HCEC 1CT (cell line): ENCODE measurements at places on chromosomes 13 and 19.

DNA sequence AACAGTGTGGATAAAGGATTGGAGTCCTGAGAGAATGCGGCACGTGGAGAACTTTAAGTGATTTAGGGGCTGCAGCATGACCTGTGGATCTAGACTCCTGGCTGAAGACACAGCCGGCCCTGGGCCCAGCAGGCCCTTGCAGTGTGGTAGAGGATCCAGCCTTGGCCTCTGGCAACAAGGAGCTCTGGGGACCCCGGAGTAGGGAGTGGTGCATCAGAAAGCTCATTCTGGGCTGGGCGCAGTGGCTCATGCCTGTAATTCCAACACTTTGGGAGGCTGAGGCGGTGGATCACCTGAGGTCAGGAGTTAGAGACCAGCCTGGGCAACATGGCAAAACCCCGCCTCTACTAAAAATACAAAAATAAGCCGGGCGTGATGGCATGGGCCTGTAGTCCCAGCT lies 76.0 kb downstream of the CHST8 start:
- no peak for DNase-seq

GRCh38 chr13:28425793-28426192 lies 69.1 kb downstream of the FLT1 start:
- DNase-seq: no peak

DNA sequence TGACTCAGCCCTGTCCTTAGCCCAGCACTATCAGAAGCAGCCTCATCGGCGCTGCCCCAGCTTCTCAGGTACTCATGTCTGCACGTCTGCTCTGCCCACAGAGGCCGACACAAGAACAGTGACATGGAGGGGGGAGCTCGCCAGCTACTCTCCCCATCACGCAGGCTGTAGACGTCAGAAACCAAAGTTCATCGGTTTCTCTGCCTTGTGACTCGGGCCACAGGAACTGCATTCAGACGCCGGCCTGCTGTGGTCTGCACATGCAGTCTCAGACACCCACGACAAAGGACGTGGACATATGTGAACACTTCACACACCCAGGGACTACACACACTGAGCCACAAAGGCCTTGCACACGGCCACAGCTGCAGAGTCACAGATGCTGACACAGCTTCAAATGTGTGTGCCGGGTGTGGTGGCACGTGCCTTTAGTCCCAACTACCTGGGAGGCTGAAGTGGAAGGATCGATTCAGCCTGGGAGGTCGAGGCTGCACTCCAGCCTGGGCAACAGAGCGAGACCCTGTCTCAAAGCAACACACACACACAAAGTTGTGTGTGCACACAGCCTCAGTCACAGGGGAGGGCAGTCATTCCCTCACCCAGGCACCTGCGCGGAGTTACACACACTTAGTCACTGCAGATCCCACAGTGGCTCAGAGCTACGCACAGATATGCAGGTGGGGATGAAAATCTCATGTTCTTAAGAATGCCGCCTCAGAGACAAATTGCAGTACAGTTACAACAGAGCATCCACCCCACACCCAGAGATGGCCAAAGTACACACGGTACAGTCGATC lies 4.9 kb upstream of the ZFP36 start:
- DNase-seq: no peak

GRCh38 chr13:52945348-52945747 lies 83.3 kb upstream of the OLFM4 start:
- DNase-seq: no peak

DNA sequence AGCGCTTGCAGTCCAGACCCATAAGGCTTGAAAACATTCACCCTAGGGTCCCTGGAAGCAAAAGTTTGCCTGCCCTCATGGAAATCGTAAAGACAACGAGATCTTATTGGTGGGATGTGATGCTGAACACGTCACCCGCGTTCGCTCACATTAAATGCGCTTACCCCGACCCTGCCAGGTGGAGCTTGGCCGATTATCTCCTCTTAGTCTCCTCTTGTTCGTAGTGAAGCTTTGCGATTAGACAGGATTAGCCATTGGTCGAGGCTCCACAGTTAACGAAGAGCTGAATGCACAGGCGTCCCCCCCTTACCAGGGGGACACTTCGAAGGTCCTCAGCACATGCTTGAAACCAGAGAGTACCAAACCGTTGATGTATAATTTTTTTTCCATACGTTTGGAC lies 16.0 kb upstream of the KDM4B start:
- DNase-seq: no peak

GRCh38 chr19:32498648-32499200 lies 82.3 kb upstream of the PDCD5 start:
- no peak for DNase-seq

DNA sequence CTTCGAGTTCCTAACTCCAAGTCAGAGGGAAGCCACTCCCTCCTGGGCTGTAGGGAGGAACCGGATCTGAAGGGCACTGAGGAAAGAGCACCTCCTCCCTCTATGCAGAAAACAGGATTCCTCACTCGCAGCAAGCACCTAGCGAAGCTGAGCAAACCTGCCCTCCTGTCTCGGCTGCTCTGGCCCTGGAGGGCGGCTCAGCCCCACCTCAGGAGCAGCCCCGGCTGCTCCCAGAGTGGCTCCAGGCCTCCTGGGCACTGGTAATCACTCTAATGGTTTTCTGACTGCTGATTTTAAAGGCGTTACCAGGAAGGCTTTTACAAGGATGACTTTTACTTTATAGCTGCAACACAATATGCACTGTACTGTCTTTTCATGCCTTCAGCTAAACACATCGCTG lies 312.5 kb downstream of the TEX29 start:
- DNase-seq: no peak

DNA sequence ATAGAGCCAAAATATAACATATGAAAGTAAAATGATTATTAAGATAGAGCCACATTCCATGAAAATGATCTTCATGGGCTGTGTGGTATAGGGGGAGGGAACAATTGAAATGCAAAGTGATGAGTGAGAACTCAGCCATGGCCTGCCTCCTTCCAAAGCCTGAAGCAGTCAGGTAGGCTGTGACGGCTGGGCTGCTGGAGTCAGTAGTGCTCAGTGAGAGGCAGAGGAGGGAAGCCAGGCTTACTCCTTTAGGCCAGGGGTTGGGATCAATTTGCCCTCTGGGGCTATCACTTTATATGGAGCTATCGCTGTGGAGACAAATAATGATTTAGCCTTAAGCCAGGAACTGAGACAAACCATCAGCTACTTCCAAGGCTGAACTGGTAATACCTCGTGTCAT lies 654.9 kb downstream of the FGF9 start:
- DNase-seq: no peak

- DNase-seq: no peak
Measured at GRCh38 chr13:113623491-113624234, 34.3 kb downstream of the ATP4B start.

DNA sequence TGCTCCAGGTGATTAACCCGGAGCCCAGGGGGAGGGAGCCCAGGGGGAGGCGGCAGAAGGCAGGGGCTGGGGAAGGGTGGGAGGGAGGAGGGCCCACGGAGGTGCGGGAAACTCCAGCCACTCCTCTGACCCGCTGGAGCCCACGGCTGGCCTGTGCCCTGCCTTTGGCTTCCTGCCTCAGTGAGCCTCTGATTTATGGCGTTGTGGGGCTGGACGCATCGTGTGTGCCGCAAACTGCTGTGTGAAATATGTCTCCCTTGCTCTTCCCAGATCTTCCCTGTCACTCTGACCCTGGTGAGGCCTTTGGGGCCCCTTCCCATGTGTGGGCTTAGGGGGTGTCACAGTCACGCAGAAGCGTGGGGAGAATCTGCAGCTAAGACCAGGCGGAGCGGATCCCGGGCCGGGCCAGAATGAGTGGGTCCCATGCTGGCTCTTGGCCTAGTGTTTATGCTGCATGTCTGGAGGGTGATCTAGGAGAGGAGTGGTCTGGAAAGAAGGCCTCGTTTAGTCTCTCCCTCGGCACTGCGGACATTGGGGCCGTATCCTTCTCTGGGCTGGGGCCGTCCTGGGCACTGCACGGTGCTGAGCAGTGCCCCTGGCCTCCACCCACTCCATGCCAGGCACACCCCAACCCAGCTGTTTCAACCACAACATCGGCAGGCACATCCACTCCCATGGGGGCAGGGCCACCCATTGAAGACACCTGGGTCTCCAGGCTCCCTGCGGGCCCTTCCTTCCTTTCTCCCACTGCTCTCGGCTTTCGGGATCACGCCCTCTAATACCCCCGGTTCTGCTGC lies 123.0 kb downstream of the KDM4B start:
- no peak for DNase-seq

- DNase-seq: peak; percentile 85
Measured at GRCh38 chr19:55071129-55071502, 4.6 kb upstream of the EPS8L1 start.

- DNase-seq: no peak
Measured at GRCh38 chr13:111409413-111409812, 89.0 kb downstream of the TEX29 start.
